ENCODE measurements at places on chromosomes 5 and 9.

- DNase-seq: no peak
These were observed 18.1 kb downstream of the DYNC2I2 start for GRCh38 chr9:128638580-128638979.

DNA sequence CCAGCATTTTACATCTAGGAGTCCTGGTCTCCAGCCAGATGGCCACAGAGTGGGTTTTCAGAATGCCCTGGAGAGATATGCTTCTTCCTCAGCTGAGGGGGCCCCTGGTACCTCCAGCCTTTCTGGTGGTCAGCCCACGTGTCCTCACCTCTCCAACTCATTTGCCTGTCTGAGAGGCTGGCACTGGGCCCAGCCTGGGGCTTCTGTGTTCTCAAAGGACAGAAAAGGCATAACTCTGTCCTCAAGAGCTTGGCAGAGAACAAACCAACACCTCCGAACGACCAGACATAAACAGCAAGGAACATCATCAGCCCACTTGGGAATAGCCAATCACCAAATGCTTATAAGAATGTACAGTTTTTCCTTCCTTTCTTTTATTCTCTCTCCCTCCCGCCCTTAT lies 17.1 kb downstream of the ENG start:
- DNase-seq: no peak

GRCh38 chr5:32136342-32136741 lies 37.8 kb downstream of the GOLPH3 start:
- DNase-seq: no peak

DNA sequence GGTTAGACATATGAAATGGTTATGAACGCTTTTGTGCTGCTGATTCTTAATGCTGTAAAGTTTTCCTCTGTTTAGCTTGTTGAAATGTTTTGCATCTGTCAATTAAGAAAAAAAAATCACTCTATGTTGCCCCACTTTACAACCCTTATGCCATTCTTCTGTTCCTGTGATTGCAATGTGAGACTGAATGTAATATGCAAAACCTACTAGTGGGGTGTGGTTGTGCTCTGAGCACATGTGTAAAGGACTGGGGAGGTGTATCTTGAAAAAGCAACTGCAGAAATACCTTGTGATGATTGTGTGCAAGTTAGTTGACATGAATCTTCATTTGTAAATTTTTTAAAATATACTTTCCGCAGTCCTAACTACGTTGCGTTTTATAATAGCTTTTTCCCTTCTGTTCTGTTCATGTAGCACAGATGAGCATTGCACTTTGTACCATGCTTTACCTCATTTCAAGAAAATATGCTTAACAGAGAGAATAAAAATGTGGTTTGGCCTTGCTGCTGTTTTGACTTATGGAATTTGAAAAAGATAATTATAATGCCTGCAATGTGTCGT lies 357.0 kb upstream of the PIK3R1 start:
- no peak for DNase-seq

GRCh38 chr5:110900829-110901228 lies 162.0 kb downstream of the SLC25A46 start:
- DNase-seq: no peak

GRCh38 chr5:145991044-145991575 lies 54.7 kb downstream of the SH3RF2 start:
- no peak for DNase-seq

- DNase-seq: no peak
These were observed 44.1 kb upstream of the FOXE1 start for GRCh38 chr9:97808972-97809371.

- DNase-seq: no peak
These were observed 292.7 kb upstream of the NREP start for GRCh38 chr5:112049738-112050137.

- DNase-seq: no peak
These were observed 21.8 kb downstream of the IRF1 start for GRCh38 chr5:132468656-132469379.

DNA sequence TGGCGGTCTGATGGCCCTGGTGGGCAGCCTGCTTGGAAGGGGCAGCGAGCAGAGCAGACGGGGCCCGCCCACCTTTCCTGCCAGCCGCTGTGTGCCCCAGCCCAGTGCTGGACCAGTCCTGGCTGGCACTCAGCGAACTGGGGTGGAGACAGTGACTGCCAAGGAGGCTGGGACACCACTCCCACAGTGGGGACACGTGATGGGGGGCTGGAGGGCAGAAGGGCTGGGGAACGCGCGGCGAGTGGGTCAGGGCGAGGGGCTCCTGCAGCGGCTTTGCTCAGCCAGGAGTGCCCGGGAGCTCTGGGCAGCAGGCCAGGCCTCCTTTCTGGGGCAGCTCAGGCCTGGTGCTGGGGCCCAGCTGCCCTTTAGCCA lies 19.5 kb downstream of the NCS1 start:
- no peak for DNase-seq

- DNase-seq: no peak
These were observed 50.8 kb downstream of the ADAMTS12 start for GRCh38 chr5:33840927-33841547.

DNA sequence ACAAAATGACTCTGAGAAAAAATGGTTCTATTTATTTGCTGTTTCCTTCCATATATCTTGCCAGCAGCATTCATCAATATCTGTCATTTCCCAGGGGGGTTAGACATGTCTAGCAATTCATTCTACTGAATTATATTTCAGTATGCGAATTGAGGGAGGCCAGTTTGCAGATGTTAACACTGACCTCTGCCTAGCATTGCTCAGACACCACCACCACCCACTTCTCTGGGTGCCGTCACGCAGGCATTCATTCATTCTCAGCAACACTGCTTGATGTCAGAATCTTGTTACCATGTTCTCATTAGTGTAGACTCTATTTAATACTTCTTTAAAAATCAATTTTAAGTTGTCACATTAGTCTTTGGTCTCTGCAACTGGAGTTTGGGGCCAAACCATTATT lies 181.7 kb downstream of the MAST4 start:
- DNase-seq: no peak

- no peak for DNase-seq
These were observed 154.3 kb downstream of the SPOCK1 start for GRCh38 chr5:137344723-137345322.

GRCh38 chr9:138097501-138097991 lies 220.0 kb downstream of the CACNA1B start:
- no peak for DNase-seq

DNA sequence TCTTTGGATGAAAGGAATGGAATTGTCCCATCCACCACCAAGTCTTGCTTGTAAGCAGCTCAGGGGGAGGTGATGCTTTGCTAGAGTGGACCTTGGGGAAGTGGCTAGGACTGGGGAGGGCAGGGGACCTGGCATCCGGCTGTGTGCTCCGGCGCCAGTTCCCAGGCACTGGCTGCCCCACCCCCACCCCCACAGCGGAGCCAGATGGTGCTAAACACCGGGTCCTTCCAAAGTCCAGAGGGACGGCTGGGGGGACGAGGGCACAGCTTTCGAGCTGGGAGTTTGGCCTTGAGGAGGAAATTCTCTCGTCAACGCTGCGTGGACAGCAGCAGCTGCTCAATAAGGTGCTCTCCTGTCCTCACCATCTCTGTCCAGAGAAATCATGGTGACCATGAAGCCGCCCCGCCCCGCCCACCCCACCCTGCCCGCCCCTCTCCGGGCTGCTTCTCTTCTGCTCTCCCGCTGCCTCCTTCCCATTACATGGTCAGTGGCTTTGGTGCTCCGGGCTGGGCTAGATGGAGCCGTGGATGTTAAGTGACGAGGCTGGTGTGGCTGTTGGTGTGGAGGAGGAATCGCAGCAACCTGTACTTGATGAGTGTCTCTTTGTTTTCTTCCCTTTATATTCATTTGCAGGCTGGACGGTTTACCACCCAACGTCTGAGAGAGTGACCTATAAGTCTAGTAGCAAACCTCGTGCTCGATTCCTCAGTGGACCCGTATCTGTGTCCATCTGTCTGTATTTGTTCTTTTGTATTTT lies 115.7 kb downstream of the WNK2 start:
- no peak for DNase-seq

- DNase-seq: no peak
These were observed 382.5 kb downstream of the KCNN2 start for GRCh38 chr5:114744406-114744805.

DNA sequence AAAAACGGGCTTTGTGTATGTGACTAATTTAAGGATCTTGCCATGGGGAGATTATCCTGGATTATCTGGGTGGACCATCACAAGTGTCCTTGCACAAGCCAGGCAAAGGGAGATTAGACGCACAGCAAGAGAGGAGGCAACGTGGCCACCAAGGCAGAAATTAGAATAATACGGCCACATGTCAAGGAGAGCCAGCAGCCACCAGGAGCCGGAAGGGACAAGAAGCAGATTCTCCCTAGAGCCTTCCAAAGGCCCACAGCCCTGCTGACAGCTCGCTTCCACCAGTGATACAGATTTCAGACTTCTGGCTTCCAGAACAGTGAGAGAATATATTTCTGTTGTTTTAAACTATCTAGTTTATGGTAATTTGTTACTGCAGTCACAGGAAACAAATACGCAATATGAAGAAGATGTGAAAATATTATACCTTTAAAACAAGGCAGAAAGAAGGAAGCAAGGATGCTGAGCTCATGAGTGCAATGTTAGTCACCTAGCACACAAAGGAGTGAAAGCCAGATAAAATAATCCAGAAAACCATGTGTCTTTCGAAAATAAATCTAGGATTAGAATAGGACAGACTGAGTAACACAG lies 28.7 kb upstream of the F2RL1 start:
- no peak for DNase-seq

- DNase-seq: no peak
These were observed 10.4 kb downstream of the TRIM14 start for GRCh38 chr9:98108531-98109031.

- DNase-seq: no peak
These were observed 130.4 kb downstream of the DAB2IP start for GRCh38 chr9:121781701-121782464.

DNA sequence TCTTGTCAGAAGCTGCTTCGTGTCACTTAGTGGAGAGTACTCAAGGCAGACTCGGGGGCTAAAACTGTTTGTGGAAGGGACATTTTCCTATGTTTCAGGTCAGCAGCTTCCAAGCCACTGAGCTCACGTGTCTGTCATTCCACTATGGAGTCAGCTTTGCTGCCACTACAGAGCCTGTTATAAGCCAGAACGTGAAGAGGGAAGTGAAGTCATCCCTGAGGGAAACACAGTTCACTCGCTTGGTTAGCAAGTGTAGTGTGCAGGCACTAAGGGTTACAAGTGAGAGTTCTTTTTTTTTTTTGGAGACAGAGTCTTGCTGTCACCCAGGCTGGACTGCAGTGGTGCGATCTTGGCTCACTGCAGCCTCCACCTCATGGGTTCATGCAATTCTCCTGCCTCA lies 24.5 kb upstream of the LTC4S start:
- DNase-seq: no peak

- DNase-seq: no peak
These were observed 85.2 kb downstream of the CYFIP2 start for GRCh38 chr5:157350939-157351801.

DNA sequence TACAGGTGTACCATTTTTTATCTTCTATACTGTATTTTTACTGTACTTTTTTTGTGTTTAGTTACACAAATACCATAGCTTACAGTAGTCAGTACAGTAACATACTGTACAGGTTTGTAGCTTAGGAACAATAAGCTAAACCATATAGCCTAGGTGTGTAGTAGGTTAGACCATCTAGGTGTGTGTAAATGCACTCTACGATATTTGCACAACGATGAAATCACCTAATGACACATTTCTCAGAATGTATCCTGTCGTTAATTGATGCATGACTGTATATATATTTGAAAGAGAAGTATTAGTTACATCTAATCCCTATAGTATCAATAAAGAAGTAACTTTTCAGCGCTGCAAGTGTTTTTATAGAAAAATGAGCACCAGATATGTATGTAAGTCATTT lies 138.8 kb downstream of the TRPM6 start:
- DNase-seq: no peak

DNA sequence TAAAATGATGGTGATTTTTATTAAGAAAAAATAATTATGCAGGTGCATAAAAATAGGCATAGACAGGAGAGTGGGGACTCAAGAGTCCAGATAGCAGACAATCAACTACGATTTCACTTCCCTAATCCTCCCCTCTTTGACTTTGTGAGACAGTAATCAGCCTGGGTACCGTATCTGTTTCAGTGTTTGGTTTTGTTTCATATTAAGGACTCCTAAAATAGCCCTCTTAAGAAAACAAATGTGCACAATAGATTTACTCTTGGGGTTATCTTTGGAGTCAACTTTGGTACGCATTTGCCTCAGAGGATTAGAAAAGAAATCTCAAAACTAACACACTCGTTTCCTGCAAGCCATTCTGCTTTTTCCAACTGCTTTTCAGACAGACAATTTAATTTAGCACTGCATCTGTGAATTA lies 96.3 kb downstream of the ZNF608 start:
- DNase-seq: no peak

DNA sequence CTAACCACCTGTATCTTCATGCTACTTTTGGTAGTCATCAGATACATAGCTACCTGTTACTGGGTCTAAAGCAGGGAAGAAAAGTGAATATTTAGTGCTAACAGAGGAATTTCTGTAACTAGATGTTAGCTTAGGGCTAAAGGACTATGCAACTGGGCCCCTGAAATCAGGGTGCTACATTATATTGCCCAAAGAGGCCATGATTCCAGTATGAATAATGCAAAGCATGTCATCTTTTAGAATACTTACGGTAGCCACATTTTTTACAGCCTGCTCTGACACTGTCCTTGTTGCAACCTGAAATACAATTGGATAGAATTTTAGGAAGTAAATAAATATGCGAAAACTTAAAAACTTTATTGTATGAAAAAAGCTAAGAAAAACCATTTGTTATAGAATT lies 14.4 kb downstream of the SREK1IP1 start:
- DNase-seq: no peak

DNA sequence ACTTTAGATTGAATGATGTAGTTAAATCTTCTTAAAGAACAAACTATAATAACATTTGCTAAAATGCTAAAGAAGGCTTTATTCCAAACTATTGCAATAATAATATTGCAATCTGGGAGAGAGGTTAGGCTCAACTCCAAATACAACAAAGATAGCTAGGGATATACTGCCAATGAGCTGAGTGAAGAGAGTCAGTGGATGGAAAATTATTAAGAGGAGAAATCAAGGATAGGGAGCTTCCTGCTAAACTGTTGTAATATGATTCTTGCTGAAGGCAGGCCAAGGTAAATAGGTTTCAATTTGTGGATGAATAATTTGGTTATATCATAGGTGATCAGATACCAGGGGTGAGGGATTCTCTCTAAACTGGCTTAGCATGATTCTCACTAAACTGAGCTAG lies 1651.5 kb downstream of the EFNA5 start:
- DNase-seq: no peak

- DNase-seq: no peak
These were observed 644 bp downstream of the BRD3 start for GRCh38 chr9:134066913-134067851.
